ENCODE measurements at places on chromosomes 11 and 22.

DNA sequence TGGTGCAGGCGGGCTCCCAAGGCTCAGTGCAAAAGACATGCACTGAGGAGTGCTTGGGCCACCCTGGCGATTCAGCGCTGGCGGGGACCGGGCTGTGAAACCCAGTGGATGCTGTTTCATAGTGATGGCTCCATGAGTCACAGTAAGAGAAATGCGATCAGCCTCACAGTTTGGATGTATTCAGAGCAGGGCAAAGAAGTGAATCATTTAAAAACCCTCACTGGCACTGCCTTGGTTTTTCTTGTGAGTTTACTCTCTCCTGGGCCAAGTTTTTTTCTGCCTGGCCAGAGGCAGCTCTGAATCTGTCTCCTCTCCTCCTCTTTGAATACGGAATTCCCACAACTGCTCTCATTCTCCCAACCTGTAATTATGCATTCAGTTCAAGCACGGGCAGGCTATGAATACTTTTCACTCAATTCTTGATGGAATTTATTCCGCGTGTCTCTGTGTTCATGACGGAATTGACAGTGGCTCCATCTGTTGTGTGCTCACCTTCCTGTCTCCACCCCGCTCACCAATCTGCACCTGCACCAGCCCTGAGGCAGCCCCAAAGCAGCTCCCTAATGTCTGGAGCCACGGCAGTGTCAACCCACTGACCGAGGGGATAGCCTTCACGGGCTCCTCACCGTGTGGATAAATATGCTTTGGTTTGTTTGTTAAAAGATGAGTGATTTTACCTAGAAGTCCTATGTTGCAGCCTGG, 14.9 kb downstream of the ADAMTS8 start:
- no peak overlapping the region for H3K4me3 ChIP-seq
- H3K27me3 ChIP-seq = peaks cover 51% of the 10 kb centered on the region
- peaks cover 2% of the 10 kb centered on the region for H3K36me3 ChIP-seq
- H3K27ac ChIP-seq = no peak overlapping the region
- no peak for DNase-seq
- H3K4me1 ChIP-seq = no peaks in the 10 kb centered on the region

- H3K36me3 ChIP-seq = peaks cover 9% of the 10 kb centered on the region
- DNase-seq = no peak
- peaks cover 4% of the 10 kb centered on the region for H3K4me1 ChIP-seq
- no peaks in the 10 kb centered on the region for H3K27me3 ChIP-seq
- no peak overlapping the region for H3K27ac ChIP-seq
- no peak overlapping the region for H3K4me3 ChIP-seq
Measured at GRCh38 chr22:40904101-40904500, 42.2 kb upstream of the DNAJB7 start.

DNA sequence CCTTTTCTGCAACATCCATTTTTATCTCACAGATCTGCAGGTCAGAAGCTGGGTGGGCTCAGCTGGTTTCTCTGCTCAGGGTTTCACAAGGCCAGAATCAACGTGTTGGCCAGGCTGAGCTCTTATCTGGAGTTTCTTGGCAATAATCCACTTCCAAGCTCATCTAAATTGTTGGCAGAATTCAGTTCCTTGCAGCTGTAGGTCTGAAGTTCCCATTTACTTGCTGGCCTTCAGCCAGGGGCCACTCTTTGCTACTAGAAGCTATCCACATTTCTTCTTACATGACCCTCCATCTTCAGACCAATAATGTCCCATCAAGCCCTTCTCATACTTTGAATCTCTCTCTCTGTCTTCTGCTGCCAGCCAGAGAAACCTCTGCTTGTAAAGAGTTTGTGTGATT, 103.5 kb downstream of the WNT11 start:
- no peaks in the 10 kb centered on the region for H3K27me3 ChIP-seq
- DNase-seq = no peak
- H3K4me3 ChIP-seq = no peak overlapping the region
- no peaks in the 10 kb centered on the region for H3K36me3 ChIP-seq

DNA sequence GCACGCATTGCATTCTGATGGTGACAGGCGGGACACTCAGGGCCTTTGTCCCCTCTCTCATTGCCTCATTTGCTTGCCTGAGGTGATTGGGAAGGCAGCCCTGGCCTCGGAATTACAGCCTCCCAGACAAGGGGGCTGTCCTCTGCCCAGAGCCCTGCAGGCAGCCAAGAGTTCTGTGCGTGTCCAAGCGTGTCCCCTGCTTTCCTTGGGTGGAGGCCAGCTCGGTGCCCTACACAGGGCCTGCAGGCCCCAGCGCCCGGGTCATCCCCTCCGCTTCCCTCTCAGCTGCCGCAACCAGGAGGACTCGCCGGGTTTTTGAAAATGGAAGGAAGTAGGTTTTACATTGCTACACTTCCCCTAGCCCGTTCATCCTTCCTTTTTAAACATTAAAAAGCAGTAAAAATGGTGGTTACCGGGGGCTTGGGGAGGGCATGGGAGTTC, 1.9 kb downstream of the GRAMD4 start:
- DNase-seq = no peak
- H3K4me3 ChIP-seq = no peak overlapping the region
- H3K4me1 ChIP-seq = no peaks in the 10 kb centered on the region
- H3K27ac ChIP-seq = no peak overlapping the region
- H3K27me3 ChIP-seq = no peaks in the 10 kb centered on the region
- peaks cover 1% of the 10 kb centered on the region for H3K36me3 ChIP-seq

GRCh38 chr11:37087650-37088572, 489.9 kb upstream of the RAG2 start:
- no peak overlapping the region for H3K27ac ChIP-seq
- H3K27me3 ChIP-seq = no peaks in the 10 kb centered on the region
- H3K4me1 ChIP-seq = no peaks in the 10 kb centered on the region
